Colonic mucosa (tissue), 4 donors: ENCODE measurements at places on chromosomes 11 and 22. TPM values are rescaled to one million over a fixed set of nuclear protein-coding genes. Genes with fewer than 3 reads are reported as not detected.

The TMPRSS5 gene
- total RNA-seq: 0.59 TPM

The SPINDOC gene
- 9.3 TPM for total RNA-seq

The PLCB3 gene
- 86.9 TPM for total RNA-seq

The RTN3 gene
- 128 TPM for total RNA-seq

GRCh38 chr11:35588627-35589026, 29.6 kb upstream of the FJX1 start:
- no peak for DNase-seq

DNA sequence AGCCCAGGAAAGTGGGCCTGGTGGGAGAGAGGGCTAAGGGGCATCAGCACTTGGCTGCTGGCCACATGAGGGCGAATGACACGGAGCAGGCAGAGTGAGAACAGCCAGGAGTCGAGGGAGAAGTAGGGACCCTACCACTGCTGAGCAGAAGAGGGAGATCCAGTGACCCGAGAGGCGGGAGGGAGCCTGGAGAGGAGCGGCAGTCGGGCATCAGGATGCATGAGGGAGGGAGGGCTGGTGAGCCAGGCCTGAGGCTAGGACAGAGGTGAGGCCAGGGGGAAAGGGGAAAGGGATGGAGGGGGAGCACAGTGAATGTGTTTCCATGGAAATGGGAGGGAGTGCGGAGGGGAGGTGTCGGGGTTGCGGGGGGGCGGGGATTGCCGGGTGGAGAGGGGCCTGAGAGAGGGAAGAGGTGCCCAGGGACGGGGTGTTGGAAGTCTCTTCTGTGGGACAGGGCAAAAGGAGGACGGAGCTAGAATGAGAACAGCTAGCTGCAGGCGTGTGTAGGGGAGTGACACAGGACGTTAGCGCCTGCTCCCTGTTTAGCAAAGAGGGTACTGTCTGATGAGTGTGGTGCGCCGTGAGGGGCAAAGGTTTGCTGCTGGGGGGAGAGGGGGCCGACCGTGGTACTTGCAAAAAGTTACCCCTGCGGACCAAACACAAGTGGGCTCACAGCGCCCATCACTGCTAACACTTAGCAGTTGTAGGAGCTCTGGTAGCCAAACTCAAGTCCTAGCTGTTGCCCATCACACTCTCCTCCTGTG, 37.1 kb upstream of the WNT11 start:
- no peak for DNase-seq

GRCh38 chr11:2342981-2343380, 34.1 kb upstream of the CD81 start:
- no peak for DNase-seq

GRCh38 chr11:61295596-61295926, 445 bp upstream of the VWCE start:
- no peak for DNase-seq

- no peak for DNase-seq
These were observed 124.7 kb downstream of the PARVA start for GRCh38 chr11:12502046-12502445.

GRCh38 chr11:121538054-121538453, 85.3 kb upstream of the SORL1-AS1 start:
- no peak for DNase-seq

GRCh38 chr11:17599460-17599925, 52.4 kb downstream of the OTOG start:
- DNase-seq: no peak

GRCh38 chr11:88329563-88330250, 7.8 kb downstream of the CTSC start:
- no peak for DNase-seq
